ENCODE measurements at places on chromosomes 1 and 21.

DNA sequence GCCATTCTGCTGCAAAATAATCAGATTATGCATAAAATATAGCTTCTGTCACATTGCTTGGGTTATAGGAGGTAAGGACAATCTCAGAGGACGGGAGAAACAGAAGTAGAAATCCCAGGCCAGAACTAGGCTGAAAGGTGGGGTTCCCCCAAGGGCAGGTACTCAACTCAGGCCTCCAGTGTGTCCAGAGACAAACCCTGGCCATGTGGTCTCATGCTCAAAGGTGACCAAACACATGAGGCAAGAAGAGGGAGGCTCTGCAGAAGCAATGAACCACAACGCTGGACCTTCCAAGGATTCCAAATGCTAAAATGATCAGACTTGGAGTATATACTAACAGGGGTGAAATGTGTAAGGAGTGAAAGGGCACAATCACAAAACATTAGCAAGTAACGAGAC lies 103.8 kb downstream of the DMRTB1 start:
- no peak for DNase-seq

DNA sequence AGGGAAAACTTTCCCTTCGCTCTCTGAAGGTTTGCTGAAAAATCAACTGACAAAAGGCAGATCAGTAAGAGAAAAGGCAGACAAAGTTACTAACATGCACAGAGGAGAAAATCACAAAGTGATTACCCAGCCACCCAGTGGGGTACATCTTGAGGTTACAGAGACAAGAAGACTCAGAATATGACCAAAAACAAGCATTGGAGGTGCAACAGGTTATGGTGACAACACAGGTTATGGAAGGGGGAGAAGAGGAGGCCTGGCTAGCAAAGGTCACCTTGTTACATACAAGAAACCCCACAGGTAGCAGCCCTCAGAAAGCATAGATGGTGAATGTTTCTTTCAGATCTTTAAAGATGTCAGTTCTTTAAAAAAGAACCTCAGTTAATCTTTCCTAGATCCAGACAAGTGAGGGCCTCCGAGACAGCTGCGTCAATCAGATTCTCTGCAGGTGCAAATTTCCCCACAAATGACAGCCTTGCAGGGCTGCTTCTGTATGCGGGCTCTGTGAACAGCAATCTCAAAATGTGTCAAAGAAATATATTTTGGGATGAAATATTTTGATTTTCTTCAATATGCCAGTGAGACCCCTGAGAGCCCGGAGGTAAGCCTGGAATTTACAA lies 207.6 kb upstream of the RAB4A start:
- no peak for DNase-seq

DNA sequence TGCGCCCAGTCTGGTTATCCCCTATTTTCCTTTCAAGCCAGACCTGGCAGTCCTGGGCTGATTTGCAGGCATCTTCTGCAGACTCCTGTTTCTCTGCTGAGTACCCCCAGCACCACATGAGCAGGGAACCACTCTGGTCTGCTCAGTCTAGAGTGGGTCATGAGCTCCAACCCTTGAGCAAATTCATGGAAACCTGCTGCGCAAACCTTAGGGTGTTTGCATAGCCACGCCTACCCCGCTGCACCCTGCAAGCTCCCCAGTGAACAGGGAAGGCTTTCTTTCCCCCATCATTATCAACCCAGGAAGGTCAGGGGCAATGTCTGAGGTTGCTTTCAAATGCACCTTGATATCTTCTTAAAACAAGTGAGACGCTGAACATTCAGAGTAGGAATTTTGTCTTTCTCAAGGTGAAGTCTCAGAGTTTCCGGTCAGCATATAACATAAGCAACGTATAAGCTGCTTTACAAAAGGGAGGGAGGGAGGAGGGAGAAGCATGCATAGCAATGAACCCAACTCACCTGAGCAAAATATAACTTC lies 11.1 kb upstream of the KCNE1 start:
- no peak for DNase-seq

- DNase-seq: peak; percentile 36
Observed at GRCh38 chr1:218330043-218330623, 15.0 kb upstream of the TGFB2 start.

DNA sequence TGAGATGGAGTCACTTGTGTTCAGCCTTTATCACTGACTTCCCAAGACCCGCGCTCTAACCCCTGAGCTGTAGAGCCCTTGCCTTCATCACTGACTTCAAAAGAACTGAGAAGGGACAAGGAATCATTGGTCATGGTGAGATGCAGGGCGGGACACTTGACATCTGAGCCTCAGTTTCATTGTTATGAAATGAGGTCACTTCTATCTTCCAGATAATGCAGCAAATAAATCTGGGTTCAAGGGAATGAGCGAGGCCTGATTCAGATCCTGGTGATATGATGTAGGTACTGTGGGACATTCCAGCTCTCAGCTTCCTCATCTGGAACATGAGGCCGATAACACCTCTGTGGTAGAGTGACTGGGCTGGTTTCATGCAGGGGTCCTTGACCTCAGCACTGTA lies 13.8 kb downstream of the KAZN start:
- DNase-seq: no peak

- DNase-seq: no peak
Observed at GRCh38 chr1:228781161-228781808, 46.0 kb downstream of the RHOU start.

GRCh38 chr1:212650228-212650627 lies 41.7 kb downstream of the ATF3 start:
- no peak for DNase-seq

DNA sequence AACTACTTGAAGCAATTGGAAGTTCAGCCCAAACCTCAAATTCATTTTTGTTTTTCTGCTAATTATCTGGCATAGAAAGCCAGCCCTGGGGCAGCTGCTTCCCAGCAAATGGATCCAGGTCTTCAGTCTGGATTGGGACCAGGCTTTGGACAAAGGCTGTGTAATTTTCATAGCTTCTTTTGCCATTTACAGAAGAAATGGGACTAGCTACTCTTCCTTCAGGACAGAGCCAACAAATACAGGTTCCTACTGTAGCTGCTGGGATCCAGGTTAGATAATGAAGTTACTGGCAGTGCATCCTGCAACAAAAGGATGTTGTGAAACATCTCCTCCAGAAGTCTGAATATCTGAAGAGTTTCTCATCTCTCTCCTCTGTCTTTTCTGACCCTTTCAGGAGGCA lies 171.5 kb upstream of the CAMK1G start:
- no peak for DNase-seq

GRCh38 chr1:29357452-29357851 lies 121.1 kb downstream of the PTPRU start:
- no peak for DNase-seq

DNA sequence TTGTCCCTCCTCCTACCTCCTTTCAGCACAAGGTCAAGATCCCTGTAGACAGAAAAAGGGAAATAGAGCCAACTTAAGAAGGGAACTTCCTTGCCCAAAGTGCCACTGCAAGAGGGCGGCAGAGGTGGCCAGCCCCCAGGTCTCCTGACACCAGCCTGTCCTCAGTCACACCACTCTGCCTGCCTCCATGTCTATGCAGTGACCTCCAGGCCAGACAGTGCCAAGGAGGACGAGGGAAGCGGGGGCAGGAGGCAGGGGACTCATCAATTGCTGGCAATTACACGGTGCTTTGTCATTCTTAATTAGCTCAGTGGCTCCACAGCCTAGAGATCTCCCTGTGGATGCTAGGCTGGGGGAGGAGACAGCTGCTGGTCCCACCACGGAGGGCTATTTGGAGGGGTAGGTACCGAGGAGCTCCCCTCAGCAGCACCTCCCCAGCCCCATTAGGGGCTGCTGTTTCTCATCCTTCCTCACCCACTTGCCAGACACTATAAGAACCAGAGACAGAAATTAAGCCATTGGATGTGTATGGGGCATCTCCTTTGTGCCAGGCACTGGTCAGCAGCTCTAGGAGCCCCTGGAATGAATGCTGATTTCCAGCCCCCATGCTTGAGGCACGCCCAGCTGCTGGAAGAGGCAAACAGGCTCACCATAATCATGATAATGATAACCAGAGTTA lies 6.1 kb upstream of the LDLRAP1 start:
- no peak for DNase-seq

All from NCI-H1048 (cell line).